ENCODE measurements at places on chromosomes 11 and 22.

DNA sequence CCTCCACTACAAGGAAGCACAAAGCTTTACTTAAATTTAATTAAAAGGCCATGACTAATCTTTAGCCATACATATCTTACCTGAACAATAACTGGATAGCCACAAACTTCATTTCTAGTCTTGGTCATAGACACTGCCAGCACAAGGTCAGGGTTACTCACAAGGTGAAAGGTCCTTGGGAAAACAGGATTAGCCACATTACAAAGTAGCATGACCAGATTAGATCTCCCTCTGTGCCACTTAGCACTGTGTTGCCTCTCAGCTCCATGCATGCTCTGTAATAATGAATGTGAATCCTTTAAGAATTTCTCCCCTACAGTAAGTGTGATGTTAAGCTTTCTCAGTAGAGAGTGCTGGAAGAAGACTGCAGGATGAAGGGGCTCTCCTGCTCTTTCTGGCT lies 325.1 kb upstream of the MPPED2 start:
- DNase-seq, result no peak

- no peak for DNase-seq
Observed at GRCh38 chr11:111944139-111944538, 7.0 kb downstream of the DIXDC1 start.

DNA sequence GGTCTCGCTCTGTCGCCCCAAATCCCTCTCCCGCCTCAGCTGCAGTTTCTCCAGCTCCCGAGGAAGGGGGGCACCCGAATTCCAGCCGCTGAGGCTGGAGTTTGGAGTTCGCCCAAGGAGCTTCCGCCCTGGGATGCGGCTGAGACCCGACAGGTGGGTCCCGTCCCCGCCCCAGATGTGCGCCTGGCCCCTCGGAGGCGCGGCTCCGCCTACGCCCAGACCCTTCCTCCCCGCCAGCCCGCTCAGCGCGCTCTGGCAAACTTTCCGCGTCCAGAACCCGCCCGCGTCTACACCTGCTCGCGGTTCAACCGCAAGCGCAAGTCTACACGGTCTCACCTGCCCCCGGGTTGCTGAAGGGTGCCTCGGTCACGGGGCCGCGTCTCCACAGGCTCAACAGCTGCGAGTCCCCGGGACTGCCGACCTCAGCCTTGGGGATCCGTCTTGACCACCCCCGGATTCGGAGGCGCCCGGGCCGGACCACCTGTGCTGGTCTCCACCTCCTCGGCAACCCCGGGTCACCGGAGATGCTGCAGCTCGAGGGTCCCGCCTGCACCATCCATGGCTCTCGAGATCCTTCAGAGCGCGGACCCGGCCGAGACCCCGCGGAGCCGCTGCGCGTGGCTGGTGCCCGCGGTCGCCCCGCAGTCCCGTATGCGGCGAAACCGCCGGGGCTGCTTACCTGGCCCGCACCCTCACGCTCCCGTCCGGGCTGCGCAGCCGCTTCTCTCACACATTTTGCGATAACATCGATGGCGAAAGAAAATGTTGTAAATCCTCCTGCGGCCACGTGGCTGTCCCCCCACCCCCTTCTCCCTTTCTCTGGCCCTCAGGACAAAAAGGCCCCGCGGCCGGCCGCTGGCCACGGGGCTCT lies 63.6 kb downstream of the NFAM1 start:
- peak; percentile 24 for DNase-seq

DNA sequence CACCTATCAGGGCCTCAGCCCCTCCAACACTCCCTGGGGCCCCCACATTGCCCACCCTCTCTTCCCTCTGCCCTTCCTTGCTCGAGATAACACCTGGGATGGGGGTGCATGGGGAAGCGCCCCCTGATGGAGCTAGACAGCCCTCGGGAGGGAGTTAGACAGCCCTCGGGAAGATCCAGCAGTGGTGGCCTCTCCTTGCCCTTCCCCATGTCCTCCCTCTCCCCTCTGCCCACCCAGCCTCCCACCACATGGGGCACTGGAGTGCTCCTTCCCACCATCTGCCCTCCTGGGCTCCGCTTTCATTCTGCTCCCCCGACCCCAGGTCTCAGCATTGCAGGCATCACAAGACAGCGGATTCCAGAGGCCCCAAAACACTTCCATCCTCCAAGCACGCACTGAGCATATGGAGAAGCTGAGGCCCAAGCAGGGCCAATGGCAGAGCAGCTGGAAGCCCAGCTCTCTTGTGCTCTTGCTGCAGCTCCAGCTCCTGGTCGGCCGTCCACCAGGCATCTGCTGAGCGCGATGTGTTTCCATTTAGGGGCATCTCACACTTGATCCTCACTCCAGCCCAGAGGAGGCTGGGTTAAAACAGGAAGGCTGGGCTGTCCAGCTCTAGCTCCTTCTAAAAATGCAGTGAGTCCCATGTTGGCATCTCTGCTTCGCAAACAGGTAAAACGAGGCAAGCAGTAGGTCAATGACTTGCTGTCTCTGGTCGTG lies 65.6 kb downstream of the IGLL1 start:
- no peak for DNase-seq

DNA sequence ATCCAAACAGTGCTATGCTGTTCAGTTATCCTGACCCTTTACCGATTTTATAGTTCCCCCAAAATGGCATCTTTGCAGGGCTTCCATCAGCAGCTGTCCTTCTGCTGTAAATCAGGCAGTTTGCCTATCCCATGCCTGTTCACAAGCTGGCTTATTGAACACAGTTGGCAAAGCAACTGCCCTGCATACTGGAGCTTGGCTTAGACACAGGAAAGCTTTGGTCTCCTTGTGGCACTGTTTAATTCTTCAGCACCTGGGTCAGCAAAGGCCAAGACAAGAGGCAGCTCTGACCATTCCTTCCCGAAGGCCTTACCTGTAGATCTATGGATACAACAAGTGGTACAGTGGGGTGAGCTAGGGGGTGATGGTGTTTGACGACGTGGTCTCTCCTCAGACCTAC lies 32.2 kb downstream of the TSPAN18 start:
- no peak for DNase-seq

DNA sequence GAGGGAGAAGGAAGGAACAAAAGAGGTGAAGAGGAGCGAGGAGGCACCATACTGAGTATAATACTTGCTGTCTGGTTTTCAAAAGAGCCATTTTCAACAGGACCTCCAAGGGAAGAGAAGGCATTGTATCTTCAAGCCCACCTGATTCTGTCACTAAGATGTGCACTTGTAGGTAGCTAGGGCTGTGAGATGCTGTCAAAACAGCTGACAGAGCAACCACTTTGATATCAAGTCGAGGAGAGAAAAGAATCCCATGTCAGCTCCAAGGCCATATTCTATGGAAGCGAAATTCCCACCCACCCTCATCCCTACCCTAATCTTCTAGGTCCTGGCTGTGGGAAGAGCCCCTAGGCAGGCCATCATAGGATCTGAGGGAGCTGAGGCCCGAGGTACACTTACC lies 70.9 kb upstream of the PRDM11 start:
- no peak for DNase-seq

All from activated CD4-positive, alpha-beta T cell treated with anti-CD3 and anti-CD28 coated beads, Interleukin-2, amount 10 ng/mL, durations not matched to agents 7 days and 5 days (primary cell).